Fibroblast of skin of left quadriceps (primary cell): ENCODE measurements at places on chromosomes 3 and 15.

GRCh38 chr15:76996076-76996525 is 1.2 kb downstream of the PSTPIP1 start:
- DNase-seq = no peak

GRCh38 chr3:136184703-136185102 is 11.4 kb downstream of the MSL2 start:
- no peak for DNase-seq

DNA sequence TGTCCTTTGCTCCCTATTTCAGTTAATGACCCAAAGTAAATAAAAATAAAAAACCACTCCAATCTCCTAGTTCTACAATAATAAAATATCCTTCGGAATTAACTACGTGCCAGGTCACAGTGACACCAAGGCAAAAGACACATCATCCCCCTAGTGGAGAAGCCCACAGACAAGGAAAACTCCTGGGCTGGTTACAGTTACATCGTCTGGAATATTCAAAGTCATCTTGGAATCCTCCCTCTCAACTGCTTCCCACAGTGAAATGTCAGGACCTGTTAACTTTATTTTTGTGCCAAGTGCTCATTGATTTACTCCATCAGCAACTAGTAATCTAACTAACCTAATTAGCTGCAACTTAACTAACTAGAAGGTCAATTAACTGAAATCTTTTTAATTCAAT is 349.3 kb downstream of the MAGI1 start:
- DNase-seq = no peak

GRCh38 chr15:85149465-85150129 is 167.9 kb downstream of the PDE8A start:
- DNase-seq = no peak

GRCh38 chr15:53811530-53811929 is 52.1 kb upstream of the WDR72 start:
- DNase-seq = no peak

GRCh38 chr15:83243634-83244033 is 36.0 kb upstream of the HDGFL3 start:
- DNase-seq = no peak

DNA sequence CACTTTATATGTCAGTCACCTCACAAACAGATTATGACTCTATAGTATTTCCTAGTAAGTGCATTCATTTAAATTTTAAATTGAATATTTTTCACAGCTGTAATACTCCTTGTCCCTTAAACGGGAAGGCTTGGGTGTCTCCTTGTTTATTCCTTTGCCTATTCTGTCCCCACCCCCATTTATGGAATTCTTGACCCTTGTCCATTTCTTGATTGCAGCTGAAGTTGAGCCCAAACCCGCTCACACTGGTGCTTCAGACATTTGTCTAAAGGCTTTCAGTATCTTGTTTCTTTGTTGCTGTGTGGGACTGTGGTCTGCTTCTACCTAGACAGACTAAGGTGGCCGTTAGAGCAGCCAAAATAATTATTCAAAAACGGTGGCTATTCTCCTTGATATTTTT is 449.7 kb downstream of the FOXP1 start:
- DNase-seq = no peak
